ENCODE measurements at places on chromosomes 11 and 22.

- DNase-seq, result no peak
Observed at GRCh38 chr11:19800162-19800561, 87.5 kb downstream of the NAV2 start.

GRCh38 chr11:133525976-133526375, 6.3 kb downstream of the OPCML start:
- no peak for DNase-seq

DNA sequence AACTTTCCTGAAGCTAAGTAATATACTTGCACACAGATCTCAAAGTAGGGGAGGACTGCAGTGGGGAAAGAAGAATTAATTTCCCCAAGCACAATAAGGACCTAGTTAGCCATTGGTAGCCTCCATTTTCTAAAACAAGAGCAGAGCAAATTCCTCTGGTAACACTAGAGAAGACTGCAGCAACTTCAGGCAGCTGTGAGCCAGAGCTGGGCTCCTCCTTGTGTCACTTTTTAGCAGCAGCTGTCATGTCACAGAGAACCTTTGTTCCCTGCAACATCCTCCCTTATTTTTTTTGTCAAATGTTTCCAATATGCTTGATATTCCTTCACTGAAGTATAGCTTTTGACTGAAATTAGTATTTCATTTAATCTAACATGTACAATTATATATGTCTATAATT, 54.4 kb downstream of the RRAS2 start:
- no peak for DNase-seq

DNA sequence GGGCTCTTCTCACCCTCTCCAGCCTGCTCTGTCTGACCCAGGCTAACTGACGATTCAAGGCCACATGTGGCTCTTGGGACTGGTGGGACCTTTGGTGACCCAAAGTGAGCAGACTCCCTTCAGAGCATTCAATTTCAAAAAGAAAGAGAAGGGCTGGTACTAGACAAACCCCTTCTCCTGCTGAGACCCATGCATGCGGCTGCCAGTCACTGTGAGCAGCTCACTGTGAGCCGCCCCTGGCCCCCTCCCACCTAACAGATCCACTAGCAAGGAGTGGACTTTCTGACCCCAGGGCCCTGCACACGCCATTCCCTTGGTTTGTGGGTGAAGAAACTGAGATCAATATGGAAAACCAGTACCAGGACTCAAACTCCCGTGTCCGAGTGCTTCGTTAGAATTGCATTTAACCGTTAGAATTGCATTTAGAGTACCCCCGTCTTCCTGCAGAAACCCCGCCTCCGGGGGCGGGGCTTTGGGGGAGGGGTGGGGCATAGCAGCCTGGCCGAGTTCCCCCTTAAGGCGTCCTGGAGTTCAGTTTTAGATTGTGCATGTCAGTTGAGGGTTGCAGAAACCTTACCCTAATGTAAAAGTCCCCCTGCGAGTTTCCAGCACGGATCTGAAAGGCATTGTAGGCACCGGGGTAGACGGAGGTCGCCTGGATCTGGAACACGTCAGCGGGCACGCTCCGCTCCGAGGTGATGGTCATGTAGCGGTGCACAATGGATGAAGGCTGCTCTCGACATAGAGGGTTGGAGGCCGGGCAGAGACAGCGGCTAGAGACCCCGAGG, 5.1 kb downstream of the EFEMP2 start:
- DNase-seq, result no peak

DNA sequence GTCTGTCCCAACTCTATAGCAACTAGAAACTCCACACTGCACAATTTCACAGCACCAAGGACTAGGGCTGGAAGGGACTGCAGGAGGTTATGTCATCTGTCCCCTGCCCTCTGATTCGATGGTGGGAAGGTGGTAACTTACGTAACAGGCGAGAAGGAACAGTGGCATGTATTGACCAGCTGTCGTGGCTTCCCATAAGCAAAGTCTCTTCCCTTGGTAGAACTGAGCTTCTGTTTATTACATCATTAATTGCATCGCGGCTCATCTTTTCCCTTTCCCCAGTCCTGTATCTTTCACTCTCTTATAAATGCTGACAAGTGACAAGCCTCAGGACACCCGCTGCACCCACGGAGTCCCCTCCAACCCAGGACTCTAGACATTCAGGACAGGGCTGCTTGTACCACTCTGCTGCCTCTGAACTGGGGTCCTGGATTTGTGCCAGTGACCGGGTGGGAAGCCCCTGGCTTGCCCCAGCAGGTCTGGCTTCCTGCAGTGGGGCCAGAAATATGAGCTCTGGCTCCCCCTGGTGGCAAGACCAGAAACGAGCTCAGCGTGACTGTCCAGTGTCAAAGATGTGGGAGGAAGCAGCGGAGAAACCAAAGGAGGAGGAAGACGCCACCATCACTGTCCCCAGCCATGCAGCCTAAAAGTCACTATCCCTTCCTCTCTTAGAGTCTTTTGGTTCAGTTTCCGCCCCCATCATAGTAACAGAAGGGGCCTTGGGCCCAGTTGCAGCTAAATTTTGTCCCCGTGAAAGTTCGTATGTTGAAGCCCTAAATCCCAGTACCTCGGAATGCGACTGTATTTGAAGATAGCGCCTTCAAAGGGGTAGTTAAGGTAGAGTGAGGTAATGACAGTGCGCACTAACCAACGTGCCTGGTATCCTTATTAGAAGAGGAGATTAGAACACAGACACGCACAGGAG, 84.5 kb downstream of the ISX start:
- DNase-seq, result no peak

DNA sequence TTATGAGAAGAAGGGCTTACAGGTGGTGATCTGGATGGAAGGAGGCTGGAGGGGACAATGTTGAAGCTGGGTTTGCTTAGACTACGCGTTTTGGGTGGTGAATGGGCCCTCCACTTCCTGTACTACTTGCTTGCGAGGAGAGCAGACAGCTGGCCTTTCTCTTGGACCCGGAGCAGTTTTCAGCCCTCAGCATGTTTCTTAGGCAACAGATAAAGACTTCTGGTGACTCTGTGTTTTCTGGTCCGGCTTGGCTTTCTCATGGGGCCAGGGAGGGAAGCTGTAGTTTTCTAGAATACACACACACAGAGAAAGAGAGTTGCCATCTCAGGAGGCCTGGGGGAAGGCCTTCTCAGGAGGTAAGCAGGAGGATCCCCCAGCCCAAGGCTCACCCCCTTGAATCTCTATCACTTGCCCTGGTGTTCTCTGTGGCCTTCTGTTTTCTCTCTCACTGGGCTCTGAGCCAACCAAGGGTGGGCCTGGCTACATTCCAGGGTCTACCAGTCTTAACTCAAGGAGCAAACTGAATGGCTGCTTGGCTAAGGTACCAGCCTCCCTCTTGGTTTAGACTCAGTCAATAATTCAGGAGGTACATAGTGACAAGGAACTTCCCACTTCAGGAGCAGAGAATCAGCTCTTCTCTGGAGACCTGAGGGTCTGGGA, 2.4 kb downstream of the CCS start:
- no peak for DNase-seq

- DNase-seq, result no peak
Observed at GRCh38 chr11:31974366-31975136, 116.3 kb upstream of the RCN1 start.

DNA sequence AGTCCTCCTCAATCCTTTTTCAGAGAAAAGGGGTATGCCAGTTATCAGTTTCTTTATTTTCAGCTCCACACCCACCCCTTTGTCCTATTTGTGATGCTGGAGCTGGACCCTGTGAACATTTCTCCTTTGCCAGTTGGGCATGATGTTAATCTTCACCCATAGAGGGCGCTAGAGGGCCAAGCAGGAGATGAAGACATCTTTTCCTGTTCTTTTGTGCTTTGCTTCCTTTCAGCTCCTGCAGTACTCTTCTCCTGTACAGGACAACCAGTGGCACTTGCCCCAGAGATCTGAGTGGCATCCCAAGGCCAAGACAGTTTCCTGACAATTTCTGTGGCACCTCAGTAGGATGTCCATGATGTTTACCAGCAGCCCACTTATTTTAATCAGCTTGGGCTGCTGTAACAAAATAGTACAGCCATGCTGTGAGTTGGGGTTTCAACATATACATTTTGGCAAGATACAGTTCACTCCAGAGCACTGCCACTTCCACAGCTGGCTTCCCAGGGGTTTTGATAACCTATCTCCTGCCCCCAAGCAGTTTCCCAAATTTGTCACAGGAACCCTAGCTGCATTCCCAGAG, 4.6 kb downstream of the SAA2 start:
- no peak for DNase-seq

DNA sequence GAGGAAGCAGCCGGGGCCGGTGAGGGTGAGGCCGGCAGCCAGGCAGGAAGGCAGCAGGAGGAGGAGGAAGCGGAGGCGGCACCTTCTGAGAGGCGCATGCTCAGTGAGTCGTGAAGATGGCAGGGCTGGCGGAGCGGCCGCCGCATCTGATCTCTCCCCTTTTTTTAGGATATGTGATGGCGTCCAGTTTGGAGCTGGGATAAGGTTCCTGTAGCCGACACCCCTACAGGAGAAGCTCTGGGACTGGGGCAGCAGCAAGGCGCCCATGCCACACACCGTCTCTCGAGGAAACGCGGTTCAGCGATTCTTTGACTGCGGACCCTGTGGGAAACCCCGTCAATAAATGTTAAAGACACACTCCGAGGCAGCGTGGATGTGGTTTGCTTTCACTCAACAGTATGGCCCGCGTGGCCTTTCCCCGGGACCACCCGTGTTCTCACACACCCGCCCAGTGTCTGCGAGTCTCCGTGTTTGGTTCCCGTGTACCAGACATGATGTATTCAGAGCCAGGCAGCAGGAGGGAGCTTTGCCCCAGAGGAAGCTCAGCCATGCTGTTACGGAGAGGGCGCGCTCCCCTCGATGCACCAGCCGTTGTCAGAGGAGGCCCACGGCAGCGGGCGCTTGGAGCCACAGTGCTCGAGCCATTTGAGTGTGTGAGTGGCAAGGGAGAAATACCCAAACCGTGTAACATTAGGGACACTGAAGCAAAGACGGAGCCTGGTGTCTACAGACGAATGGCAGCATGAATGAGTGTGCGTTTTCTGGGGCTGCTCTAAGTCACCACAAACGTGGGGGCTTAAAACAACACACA, 27.7 kb upstream of the PARVB start:
- DNase-seq, result peak; percentile 26

GRCh38 chr22:22099833-22100812, 117.5 kb upstream of the TOP3B start:
- DNase-seq, result no peak

DNA sequence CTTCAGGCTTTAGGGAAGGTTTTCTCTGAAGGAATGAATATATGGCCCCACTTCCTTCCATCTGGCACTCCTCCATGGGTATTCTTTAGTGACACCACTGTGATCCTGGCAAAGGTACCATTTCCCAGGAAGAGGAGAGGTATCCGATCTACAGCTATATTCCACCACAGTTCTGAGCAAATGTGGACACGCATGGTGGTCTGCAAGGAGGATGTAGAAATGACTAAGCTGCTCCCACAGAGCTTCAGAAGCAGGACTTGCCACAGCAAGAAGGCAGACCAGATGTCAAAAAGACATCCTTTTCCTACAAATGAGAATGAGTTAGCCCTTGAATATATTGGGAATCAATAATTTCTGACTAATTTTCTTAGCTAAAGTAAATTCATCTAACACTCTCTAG, 45.5 kb downstream of the ARFGAP2 start:
- no peak for DNase-seq

DNA sequence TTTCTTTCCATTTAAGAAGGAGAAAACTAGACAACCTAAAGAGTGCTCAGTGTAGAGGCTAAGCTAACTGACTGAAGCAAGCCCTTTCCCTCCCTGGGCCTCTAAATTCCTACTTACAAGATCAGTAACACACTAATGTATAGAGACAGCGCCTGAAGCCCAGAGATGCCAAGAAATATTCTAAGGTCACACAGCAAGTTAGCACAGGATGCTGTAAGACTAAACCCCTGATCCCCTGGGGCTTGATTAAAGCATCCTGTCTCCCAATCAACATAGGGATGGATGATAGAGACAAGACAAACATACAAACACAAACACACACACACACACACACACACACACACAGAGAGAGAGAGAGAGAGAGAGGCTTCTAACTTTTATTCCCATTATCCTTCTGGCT, 5.6 kb downstream of the LARGE1 start:
- DNase-seq, result no peak

DNA sequence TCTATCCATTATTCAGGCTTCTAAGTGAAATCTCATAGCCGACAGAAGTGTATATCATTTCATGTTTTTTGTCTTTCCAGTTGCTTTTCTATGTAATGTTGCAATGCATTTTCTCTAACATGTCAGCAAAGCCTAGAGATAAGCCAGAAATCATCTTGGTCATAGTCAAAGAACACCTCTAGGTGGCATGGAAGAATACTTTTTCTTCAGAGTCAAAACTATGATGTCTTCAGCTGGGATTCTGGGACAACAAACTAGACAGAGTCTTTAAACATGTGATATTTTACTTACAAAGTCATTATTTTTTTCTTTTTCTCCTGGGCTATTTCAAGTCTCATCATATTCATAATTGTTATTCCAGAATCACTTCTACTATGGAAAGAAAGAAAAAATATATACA, 4.4 kb downstream of the GAS2 start:
- no peak for DNase-seq

GRCh38 chr11:126080161-126080941, 17.7 kb upstream of the CDON start:
- no peak for DNase-seq
